ENCODE measurements at places on chromosomes 13 and 19.
A peak's percentile ranks its signal among the peaks of the same experiment; 100 is the strongest.

GRCh38 chr19:3949997-3950859 is 17.4 kb downstream of the NMRK2 start:
- DNase-seq = no peak

DNA sequence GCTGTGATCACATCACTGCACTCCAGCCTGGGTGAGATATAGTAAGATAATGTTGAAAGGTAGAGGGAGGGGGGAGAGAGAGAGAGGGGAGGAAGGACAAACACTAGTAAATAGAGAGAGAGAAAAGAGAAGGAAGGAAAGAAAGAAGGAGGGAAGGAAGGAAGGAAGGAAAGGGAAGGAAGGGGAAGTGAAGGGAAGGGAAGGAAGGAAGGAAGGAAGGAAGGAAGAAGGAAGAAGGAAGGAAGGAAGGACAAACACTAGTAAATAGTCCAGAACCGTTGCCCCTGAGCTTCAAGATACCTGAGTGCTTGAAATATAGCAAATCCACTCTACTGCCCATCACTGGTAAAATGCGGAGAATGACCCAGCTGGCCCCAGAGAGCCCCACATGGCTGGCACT is 156.5 kb upstream of the ZNF507 start:
- DNase-seq = no peak

- peak; percentile 35 for DNase-seq
These were observed 709 bp downstream of the N4BP2L1 start for GRCh38 chr13:32426990-32427851.

GRCh38 chr13:112796190-112796915 is 106.5 kb downstream of the ATP11A start:
- no peak for DNase-seq

DNA sequence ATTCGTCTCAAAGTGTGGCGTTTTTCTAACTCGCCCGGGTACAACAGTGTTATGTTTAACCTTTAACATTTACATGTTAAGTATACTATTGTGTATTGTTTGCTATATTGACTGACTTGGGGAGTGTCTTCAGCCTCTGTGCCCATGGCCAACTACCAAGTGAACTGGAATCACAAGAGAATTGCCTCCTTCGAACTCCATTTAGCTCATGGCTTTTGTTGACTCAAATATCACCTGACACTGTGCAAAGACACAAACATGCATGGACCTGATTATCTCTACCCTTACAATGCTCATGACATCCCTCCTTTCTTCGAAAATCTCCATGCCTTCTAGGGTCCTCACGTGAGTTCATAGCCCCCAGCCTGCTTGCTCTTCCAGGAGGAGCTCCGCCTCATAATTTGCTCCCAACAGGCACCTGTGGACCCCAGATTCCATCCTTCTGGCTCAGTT is 704 bp downstream of the ZNF814 start:
- DNase-seq = no peak

DNA sequence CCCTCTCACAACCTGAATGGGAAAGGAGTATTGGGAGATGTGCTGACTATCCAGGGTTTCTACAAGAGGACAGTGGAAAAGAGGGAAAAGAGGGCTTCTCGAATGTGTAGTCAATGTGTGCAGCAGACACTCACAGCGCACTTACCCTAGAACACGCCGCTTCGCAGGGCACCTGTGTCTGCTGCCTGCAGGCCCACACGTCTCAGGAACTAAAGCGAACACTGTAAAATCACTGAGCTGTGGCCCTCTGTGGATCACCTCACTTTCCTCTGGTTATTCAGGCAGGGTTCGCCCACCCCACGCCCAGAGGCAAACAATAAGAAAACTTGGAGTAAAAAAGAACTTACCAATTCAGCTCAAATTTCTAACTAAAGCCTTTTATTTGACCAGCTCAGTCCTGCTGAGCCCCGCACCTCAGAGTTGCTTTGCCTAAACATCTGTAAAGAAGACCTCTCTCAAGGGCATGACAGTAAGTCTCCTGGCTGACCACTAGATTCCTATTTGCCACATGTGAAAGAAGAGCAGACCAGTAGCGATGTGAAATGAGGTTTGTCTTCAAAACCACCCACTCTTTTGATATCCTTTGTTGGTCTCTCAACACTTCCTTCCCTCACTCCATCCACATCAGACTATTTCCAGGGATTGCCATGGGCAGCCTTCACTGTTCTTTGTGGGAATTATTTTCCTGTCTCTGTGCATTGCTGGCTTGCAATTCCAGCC is 19.3 kb upstream of the DOCK9 start:
- DNase-seq = no peak

GRCh38 chr13:49288458-49288857 is 40.7 kb downstream of the CDADC1 start:
- no peak for DNase-seq

GRCh38 chr13:42623916-42624315 is 50.0 kb downstream of the TNFSF11 start:
- no peak for DNase-seq

DNA sequence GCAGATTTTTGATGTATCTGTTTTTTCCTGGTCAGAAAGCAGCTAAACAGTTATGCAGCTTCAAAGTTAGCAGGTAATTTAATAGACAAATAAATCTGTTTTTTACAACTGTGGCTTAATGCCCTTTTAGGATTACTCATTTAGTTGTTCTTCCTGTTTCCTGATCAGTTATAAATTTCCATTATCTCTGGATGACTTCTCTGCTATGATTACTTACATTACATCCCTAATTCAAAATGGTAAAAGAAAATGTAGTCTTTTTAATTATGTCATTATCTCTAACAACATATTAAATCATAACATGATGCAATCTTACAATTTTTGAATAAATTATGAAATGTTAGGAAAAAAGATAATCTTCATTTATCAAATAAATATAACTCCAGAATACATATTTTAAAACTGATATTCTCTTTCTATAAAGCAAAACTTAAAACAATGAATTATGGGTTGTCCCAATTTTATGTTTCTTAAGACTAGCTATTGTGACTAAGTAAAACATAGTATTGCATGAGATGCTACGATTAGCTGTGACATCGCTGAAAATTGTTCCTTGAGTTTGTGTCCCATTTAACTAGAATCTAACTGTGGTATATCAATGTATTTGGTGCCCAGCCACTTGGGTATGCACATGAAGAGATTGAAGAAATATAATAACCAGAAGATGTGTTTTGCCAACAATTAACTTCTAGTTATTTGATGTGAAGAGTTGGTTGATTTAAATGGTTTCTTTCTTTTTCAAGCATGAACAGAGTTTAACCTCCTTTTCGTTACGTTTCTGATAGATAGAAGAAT is 605.3 kb upstream of the SPRY2 start:
- DNase-seq = no peak

- no peak for DNase-seq
These were observed 8.1 kb downstream of the VSTM2B start for GRCh38 chr19:29533578-29534544.

DNA sequence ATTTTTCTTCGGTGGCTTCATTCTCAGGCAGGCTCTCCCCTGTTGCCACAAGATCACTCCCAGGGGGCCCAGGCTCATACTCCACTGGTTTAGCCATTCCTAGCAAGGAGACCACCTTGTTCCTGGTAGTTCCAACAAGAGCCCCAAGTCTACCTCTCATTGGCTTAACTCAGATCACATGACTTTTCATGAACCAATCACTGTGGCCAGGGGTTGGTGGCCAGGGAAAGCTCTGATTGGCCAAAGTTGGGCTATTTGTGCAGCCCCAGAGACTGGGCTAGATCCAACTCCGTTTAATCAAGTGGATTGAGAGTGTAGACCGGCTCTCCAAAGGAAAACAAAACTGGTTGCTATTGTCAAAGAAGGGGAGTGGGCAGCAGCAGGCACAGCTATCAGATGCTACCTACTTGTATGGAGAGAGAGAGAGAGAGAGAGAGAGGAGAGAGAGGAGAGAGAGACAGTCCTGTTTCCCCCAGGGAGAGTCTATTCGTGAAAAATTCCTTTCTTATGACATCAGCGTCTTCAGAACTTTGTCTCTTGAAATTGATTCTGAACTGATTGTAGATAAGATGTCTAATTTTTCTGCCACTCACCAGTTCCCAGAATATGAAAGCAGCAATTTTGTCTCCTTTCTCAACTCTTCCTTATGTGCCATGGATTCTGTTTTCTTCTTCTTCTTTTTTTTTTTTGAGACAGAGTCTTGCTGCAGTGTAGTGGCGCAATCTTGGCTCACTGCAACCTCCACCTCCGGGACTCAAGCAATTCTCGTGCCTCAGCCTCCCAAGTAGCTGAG is 5.9 kb downstream of the CEACAM19 start:
- no peak for DNase-seq

DNA sequence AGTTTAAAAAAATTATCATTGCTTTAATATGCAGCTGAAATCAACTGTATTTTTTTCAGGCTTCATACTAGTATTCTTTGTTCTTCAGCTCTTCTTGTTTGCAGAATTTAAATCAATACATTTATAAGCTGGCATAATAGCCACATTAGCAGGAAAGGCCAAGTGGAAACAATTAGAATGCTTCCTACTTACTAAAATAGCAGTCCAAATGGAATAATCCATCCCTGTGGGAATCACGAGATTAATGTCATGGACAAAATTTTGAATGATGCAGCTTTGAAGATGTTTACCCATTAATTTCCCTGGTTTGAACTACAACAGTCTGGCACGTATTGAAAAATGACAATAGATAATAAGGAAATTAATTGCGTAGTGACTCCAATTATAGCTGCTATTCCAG is 2650.8 kb downstream of the PCDH9 start:
- DNase-seq = no peak

GRCh38 chr13:67438465-67438864 is 208.3 kb upstream of the PCDH9 start:
- DNase-seq = no peak

DNA sequence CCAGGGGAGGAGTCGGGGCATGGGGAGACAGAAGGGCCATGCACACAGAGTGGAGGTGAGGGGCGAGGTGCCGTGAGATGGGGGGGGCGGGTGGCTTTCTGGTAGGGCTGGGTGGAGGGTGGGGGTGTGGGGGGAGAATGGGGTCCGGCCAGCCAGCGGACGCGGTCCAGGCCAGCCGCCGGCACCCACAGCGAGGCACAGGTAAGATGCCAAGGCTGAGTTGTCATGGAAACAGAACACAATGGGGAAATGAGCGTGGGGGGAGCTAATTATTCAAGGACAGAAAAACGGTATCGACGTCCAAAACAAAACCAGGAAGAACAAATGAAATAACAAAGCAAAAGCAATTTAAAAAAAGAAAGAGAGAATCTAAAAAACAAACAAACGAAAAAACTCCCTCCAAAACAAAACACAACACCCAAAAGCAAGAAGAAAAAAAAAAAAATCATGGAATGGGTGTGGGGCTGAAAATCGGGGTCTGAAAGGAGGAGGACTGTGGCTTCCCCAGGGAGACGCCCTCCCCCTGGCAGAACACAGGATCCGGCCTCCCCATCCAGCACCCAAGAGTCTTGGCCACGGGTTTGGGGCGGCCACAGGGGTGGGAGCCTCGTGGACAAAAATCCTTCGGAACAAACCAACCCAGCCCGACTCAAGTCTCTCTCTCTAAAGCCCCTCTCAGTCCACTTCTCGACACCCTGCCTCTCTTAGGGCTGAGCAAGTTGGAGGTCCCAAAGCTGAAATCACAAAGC is 92.5 kb downstream of the PTPRS start:
- no peak for DNase-seq

- DNase-seq = no peak
These were observed 190.1 kb upstream of the CSNK1A1L start for GRCh38 chr13:37295573-37295972.

DNA sequence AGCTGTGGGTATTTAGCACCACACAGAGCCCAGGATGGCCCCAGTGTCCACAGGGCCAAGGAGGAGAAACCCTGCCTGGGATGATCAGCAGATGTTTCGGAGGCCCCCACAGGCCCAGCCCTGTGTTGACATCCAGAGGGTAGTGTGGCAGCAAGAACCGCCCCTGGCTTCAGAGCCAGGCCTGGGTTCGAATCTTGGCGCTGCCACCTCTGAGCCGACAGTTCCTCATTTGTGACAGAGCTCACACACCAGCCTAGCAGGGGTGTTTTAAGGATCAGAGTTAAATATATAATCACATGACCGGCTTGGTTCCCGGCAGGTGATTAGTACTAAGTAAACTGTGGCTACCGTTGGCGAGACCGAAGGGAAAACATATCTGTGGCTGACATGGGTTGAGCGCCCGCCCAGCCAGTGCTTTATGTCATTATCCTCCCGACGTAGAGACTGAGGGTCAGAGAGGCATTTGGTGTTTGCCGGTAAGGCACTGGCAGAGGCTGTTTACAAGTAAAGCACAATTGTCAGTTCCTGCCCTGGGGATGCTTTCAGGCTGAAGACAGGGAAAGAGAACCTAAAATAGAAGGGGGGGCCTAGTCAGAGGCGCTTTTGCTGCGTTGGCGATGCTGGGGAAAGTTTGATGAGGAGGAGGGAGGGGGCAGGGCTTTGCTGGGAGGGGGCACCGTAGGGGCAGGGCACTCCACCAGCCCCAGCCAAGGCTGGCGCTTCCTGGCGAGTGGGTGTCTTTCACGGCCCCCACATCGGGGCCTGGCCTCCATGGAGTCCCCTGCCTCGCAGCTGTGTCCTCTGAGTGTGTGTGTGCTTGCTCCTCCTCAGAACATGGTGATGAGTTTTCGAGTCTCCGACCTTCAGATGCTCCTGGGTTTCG is 4.8 kb downstream of the PIAS4 start:
- no peak for DNase-seq

DNA sequence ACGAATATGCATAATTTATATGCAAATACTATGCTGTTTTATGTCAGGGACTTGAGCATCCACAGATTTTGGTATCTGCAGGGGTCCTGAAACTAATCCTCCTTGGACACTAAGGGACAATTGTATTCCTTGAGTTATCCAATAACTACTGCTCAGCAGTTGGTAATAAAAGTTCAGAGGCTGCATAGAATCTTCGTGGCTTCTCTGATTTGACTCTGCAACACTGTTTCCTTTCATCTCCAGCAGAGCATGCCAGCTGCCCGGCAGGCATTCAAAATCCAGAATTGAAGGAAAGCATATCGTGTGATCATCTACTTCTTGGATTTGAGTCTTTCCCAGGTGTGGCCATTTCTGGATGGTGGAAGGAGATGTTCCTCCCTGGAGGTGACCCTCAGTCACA is 64.5 kb upstream of the MRI1 start:
- no peak for DNase-seq

All from activated CD8-positive, alpha-beta memory T cell treated with anti-CD3 and anti-CD28 coated beads for 4 hours (primary cell).